Mucosa of gallbladder (tissue), 1 donor: ENCODE measurements at places on chromosomes 7 and 10. TPM values are rescaled to one million over a fixed set of nuclear protein-coding genes. Genes with fewer than 3 reads are reported as not detected.

The LLCFC1 gene
- not detected for total RNA-seq

DNA sequence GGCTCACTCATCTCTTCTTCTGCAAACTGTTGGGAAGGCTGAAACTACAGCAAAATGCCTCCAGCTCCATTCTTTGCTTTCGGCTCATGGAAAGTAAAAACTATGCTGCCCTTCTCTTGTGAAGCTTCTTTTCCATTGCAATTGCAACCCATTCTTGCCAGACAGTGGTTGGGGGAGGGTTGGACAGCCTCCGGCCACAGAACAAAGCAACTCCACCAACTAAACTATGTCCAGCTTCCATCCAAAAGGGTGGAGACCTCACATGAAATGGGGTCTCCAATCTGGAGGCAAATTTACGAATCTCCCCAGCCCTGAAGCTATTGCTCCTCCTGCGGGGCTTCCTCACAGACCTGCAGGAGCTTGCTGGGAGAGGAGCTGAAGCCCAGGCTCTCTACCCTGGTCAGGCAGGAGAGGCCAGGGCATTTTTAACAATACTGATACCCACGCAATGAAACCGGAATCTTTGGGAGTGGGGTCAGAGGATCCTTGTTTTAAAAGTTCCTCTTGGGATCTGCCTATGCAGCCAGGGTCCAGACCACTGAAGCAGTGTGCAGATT is 549 bp downstream of the GPNMB start:
- DNase-seq, result no peak

DNA sequence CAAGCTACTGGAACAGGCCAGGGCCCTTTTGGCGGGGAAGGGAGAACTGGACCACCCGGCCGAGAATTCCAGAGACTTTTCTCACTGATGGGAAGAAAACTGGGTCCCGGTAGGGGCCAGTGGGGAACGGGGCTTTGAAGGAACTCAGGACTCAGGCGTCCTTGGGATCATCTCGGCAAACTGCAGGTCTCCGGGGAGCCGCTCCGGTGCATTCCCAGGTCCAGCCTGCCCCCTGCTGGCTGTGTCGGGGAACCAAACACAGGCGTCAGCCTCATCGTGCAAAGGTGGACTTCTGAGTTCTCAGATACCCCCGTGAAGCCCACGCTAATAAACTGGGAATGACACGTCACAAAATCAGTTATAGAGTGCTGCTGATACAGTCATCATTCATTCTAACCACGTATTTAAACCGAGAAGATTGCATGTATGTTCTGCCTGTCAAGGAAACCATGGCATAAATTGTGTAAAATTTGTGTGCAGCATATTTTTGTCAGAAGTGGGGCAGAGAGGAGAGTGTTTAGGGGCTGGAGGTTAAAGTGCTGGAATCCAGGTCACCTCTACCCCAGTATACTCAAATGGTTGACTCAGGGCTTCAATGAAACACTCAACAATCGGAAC is 76.1 kb upstream of the CPXM2 start:
- peak; percentile 64 for DNase-seq

- DNase-seq, result no peak
Measured at GRCh38 chr10:69721690-69722310, 79.9 kb upstream of the COL13A1 start.

- no peak for DNase-seq
Measured at GRCh38 chr7:50826371-50827172, 43.9 kb upstream of the GRB10 start.

The STEAP2 gene
- 29.9 TPM for total RNA-seq

The CDCA7L gene
- 15.4 TPM for total RNA-seq
